ENCODE measurements at places on chromosomes 7 and 10. TPM values are rescaled to one million over a fixed set of nuclear protein-coding genes. Genes with fewer than 3 reads are reported as not detected.

DNA sequence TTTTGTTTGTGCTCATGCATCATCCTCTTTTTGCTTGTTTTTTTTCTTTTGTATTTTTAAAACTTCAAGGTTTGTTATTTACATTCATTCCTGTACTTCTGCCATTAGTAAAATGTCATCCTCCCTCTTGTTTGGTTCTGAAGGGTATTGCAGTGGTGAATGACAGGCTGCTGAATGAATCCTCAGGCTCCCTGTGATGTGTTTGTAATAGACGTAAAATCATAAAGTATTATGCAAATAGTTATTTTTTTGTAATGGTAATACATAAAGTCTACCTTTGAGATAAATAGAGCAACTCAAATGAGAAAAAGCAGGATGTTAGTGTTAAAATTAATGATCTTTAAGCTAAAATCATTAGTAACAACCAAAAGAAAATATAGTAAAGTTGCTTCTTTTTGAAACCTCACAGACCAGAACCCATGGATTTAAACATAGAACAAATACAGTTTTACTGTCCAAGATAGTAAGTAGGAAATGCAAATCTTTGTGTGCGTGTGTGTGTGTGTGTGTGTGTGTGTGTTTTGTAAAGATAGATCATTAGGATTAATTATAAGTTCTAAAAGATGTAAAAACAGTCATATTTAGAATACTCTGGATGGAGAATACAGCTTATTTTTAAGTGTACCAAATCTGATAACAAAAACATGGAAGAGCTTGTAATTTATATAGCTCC lies 4.5 kb downstream of the GLCCI1 start:
- H3K4me3 ChIP-seq: no peak overlapping the region
- no peaks in the 10 kb centered on the region for H3K27me3 ChIP-seq
- no peak for DNase-seq
- H3K4me1 ChIP-seq: no peaks in the 10 kb centered on the region
- no peaks in the 10 kb centered on the region for H3K36me3 ChIP-seq
- H3K27ac ChIP-seq: no peak overlapping the region

NPY4R2 gene
- total RNA-seq: not detected

DNA sequence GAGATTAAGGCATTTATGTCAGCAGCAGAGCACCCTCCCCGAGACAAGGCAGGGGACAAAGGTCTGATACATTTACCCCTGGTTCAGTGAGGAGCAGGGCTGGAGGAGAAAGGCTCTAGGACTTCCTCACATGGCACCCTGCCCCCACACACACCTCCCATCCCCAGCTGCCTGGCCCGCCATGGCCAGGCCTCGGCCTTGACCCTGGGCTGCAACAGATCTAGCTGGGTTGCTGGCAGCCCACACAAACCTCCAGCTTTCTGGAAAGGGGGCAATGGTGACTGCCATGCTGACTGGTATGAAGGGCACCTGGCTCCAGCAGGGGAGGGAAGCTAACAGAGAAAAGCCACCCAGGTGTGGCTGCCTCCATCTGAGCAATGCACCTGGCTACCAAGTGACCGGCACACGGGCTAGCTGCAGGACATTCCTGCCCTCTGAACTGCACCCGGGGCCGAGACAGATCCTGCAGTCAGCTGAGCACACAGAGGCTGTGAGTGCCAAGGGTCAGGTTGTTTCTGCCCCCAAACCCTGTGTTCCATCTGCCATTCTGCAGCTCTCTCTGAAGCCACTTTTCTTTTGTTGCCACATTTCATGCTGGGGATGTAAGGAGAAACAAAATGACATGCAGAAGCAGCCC lies 85.8 kb upstream of the LRRC18 start:
- no peaks in the 10 kb centered on the region for H3K27me3 ChIP-seq
- no peak overlapping the region for H3K4me3 ChIP-seq
- no peak overlapping the region for H3K27ac ChIP-seq
- H3K4me1 ChIP-seq: no peaks in the 10 kb centered on the region
- no peak for DNase-seq

DNA sequence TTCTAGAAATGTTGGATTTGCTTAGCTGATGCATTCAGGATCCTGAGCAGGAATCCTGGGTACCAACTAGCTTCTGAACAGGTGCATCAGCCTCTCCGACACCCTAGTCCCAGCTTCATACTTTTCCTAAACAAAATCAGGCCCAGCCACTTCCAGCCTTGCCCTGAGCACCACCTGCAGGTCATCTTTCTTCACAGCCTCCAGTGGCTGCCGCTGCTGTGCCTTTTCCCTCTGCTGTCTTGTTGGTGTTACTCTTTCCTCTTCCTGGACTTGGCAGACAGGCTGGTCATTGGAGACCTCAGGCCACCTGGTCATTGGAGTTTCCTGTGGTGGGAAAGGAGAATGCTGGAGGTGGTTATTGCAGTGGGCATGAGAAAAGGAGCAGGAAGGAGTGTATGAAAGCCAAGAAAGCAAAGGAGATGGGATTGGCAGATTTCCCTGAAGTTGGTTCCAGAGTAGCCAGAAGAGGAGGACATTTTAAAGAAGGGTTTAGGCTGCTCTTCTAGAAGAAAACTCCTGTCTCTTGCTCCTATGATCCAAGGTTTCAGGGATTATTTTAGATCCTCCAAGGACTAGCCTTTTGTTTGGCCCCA lies 48.2 kb upstream of the NFKB2 start:
- no peak overlapping the region for H3K27ac ChIP-seq
- H3K4me1 ChIP-seq: no peaks in the 10 kb centered on the region
- H3K27me3 ChIP-seq: no peaks in the 10 kb centered on the region

- H3K4me3 ChIP-seq: no peak overlapping the region
- no peaks in the 10 kb centered on the region for H3K36me3 ChIP-seq
- no peak overlapping the region for H3K27ac ChIP-seq
- DNase-seq: no peak
- no peaks in the 10 kb centered on the region for H3K27me3 ChIP-seq
- H3K4me1 ChIP-seq: no peaks in the 10 kb centered on the region
Observed at GRCh38 chr10:16016688-16017087, 156.4 kb upstream of the MINDY3 start.

DNA sequence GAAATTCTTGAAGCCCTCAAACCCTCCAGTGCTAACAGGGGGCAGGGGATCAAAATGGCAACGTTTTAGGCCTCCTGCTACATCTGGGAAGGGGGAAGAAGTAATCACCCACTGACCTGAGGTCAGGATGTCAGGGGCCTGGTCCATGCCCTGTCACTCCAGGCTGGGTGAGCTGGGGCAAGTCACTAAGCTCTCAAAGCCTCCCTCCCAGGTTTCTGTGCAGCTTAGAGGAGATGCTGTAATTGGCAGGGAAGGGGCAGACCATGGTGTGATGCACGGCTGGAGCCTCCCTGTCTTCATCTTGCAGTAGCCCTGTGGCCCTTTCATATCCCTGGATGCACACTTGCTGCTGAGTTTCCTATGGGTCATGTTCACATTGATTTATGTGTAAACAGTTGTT lies 27.2 kb downstream of the LEP start:
- peak overlapping the region; percentile 73 for H3K27ac ChIP-seq
- no peaks in the 10 kb centered on the region for H3K27me3 ChIP-seq
- no peaks in the 10 kb centered on the region for H3K36me3 ChIP-seq
- H3K4me3 ChIP-seq: no peak overlapping the region
- H3K4me1 ChIP-seq: peaks cover 11% of the 10 kb centered on the region

- H3K27me3 ChIP-seq: no peaks in the 10 kb centered on the region
- no peak overlapping the region for H3K4me3 ChIP-seq
- H3K27ac ChIP-seq: no peak overlapping the region
- DNase-seq: no peak
Observed at GRCh38 chr7:46131916-46132795, 211.1 kb upstream of the IGFBP3 start.

SLC16A9 gene
- total RNA-seq: 0.33 TPM

Data from breast epithelium (tissue), 4 donors.